A673 (cell line): ENCODE measurements at places on chromosomes 7 and 10. TPM values are rescaled to one million over a fixed set of nuclear protein-coding genes. Genes with fewer than 3 reads are reported as not detected.

ASB10 gene
- total RNA-seq: not detected in 2 replicates

DRGX gene
- total RNA-seq: not detected in 2 replicates

ADIRF gene
- total RNA-seq: not detected in 2 replicates

LRRD1 gene
- total RNA-seq: 0.11 TPM in 1 of 2 replicates, not detected in the other

ARL5B gene
- 30.0 and 30.2 TPM in 2 replicates for total RNA-seq

TSPAN33 gene
- total RNA-seq: 1.6 and 3.5 TPM in 2 replicates

CALHM3 gene
- total RNA-seq: not detected in 2 replicates

LRRTM3 gene
- not detected in 2 replicates for total RNA-seq

CFAP46 gene
- total RNA-seq: 1.3 and 1.9 TPM in 2 replicates

DNA sequence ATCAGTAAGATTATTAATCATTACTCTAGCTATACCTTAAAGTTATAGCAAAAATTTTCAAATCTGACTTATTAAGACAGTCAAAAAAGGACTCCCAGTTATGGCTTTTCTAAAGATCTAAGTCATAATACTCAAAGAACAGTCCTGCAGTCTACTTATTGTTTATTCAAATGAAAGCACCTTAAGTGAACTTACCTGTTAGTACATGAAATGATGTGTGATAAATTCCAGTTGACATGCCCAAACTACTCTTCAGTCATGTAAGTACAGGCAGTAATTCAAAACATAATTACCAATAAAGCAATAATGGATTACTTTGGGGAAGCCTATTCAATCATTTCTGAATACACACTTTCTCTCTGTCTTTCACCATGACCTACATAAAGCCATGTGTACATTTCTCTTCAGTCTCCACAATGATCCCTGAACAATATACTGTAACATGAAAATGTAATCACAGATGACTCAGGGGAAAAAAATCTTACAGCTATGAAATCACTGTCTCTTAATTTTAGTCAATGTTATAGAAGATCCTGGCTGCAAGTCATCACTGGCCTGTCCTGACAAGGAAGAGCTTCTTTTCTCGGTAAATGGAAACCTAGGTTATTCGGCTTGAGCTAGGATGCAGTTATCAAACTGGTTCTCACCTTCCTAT, 420.7 kb upstream of the LRRTM3 start:
- no peak for DNase-seq

- DNase-seq: peak; percentile 32
Measured at GRCh38 chr10:14240253-14241189, 90.2 kb downstream of the FRMD4A start.

GRCh38 chr7:94957061-94957460, 49.7 kb downstream of the PPP1R9A start:
- DNase-seq: no peak

GRCh38 chr7:112897839-112898431, 107.7 kb upstream of the TMEM168 start:
- DNase-seq: no peak

DNA sequence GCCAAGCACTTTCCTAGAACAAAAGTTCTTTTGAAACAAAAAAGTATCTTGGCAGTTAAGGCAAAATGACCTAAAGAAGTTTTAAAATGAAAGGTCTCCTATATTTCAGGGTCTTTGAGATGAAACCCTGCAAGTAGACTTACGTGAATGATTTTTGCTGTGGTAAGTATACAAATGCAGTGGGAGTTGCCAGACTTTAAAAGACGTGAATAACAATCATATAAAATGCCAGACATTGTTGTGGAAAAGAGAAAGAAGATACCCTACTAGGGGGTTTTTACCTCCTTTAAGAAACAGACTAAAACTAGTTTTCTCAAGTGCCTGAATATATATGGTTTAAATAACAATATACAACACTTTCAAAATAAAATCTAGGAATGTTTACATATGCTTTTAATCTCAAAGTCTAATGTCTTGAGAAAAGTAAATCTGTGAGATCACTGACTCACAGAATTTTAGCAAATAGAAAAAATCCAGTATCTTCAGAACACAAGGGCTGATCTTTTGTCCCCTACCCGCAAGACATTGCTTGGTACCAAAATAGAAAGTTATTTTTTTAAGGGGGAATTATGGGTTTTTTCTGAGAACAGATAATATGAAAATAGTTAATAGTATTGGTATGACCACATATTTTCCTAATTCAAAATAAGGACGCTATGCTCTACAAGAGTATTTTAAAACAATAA, 29.5 kb downstream of the LRRC17 start:
- no peak for DNase-seq

DNA sequence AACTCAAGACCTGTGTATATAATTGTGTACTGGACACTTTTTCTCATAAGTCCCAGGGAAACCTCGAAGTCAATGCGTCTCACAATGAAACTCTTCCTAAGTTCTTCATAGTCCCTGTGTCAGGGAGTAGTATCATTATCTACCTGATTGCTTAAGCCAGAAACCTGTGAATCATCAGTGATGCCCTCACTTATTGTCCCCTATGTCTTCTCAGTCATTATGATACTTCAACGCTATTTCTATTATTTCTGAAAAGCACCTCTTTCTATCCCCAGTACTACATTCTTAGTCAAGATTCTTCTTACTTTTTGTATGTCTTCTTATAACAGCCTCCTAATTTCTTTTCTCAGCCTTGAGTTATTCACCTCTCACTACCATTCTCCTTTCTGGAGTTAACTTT, 94.3 kb downstream of the OTUD1 start:
- no peak for DNase-seq

DNA sequence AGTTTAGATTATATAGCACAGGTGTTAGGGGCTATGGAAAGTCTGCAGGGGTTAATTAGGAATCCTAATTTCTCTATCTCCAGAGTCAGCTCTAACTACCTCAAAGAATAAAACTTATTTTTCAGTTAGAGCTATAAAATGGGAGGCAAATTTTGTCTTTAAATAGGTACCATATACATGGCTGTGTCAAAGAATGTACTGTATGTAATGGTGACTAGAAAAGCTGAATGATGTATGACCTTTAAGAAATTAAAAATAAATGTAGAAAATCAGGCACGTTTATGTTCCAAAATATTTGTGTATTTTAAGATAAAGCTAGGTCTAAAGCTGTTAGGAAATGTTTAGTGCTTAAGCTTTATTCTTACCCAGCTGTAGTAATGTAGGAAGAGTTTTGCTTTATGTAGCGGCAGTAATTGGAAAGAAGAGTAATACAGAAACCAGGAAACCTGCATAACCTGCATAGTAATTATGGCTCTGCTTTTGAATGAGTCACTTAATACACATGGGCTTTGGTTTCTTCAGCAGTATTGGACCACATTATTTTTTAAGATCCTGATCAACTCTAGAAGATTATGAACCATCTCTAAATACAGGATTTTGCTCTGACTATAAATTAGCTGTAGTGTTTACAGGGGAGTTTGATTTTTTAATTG, 85.0 kb downstream of the KMT2E start:
- no peak for DNase-seq

DNA sequence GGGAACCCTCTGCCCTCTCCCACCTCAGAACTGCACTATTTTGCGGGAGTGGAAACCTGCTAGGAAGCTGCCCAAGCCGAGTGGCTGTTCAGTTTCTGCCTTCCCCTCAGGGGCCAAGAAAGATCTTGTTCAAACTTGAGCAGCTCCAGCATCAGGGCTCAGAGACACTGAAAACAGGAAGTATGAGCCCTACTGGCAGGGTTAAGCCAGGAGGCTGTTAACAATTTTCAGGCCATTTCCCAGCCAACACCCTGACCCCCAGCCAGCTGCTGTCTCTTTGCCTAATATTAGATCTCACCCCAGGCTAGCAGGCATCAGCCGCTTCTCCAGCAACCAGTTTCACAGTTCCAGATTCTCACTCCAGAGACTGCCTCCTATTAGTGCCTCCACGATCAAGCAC, 9.2 kb downstream of the PLAU start:
- DNase-seq: peak; percentile 30

- DNase-seq: peak; percentile 48
Measured at GRCh38 chr10:115706488-115707076, 566.4 kb downstream of the GFRA1 start.

- DNase-seq: peak; percentile 91
Measured at GRCh38 chr10:3805791-3806461, 20.9 kb upstream of the KLF6 start.

DNA sequence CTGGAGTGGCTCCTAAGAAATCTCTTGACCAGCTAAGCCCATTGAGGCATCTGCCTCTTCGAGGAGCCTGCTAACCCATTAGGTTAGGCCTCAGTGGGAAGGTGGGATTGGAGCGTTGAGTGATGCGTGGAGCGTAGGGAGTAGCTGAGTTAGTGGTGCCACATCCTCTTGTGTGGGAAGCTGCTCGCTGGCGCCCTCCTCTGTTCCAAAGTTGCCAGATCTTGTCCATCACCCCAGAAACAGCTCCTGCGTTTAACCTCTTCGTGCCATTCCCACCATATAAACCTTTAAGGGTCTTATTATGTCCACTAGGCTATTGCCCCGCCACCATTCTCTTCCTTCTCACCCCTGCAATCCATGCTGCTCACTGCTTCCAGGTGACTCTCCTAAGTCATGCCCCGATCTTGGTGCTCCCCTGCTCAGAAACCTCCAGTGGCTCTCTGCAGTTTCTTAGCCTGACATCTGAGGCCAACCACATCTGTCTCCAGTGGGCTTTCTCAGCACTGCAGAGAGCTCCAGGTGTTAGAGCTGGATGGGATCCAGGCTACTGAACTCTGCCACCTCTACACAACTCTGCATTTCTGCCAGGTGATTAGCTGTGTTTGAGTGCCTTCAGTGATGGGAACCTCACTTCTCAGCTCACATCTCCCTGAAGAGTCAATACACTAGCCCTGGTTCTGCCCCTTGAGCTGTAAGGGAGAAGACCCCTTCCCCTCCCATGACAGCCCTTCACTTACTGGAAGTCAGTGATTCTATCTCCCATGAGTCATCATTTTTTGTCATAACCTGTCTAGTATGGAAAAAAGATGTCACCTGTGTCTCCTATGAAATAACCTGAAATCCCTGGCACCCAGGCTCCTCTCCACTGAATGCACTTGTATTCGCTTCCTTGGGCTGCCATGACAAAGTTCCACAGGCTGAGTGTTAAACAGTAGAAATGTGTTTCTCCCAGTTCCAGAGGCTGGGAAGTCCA, 65.0 kb upstream of the FGFR2 start:
- DNase-seq: peak; percentile 36

DNA sequence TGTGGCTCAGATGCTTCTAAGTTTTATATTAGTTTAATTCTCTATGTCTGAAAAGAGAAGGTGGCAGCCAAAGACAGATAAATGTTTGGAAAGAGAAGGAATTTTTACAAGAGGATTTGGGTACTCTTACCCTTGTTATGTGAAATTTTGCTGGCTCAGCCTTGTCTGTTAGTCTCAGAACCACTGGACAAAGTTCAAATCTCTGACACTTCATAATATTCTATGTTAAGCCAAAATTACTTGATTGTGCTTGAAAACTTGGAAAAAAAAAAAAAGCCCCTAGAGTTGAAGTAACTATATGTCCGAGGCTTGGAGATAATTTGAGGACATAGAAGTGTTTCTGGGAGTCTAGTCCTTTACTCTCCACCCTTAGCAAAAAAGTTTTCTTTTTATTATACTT, 1079.3 kb upstream of the LRRTM3 start:
- DNase-seq: no peak

DNA sequence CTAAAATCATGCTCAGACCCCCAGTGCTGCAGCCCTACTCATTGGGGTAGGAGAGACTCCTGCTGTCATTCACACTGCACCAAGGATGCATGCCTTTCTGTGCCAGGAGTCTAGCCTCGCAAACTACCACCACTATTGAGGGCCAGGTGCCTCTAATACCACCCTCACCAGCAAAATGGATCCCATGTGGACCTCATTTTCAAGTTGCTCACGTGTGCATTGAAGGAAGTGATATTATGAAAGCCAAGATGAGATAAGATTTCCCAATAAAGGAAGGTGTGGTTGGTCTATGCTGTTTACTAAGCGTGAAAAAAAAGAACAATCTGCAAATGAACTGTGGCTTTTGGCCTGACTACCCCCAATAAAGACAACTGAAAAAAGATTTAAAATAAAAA, 7.2 kb upstream of the LAMTOR4 start:
- no peak for DNase-seq

- DNase-seq: no peak
Measured at GRCh38 chr10:8758029-8758428, 703.5 kb downstream of the GATA3 start.

- no peak for DNase-seq
Measured at GRCh38 chr7:152597507-152597906, 78.4 kb downstream of the XRCC2 start.

GRCh38 chr7:151383638-151384351, 26.0 kb downstream of the WDR86 start:
- no peak for DNase-seq

DNA sequence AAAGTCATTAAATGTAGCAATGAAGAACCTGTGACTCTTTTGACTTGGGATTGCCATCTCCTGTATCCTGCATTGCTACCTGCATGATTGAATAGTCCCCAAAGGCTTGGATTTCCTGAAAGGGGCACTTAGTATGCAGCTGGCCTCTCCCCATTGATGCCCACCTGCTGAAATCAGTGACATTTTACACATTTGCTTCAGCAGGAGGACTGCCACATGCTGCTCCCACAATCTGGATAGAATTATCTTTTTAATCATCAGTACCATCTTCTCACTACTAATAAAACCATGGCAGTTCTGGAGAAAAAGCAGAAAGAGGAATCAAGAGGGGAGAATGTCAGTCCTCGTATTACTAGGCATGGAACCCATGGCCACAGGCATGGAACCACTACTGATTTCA, 67.8 kb downstream of the SLC13A1 start:
- DNase-seq: no peak
